ENCODE measurements at places on chromosomes 1 and 21. TPM values are rescaled to one million over a fixed set of nuclear protein-coding genes. Genes with fewer than 3 reads are reported as not detected.

The REN gene
- total RNA-seq, result 0.67 TPM

The C8B gene
- not detected for total RNA-seq

The SRSF4 gene
- total RNA-seq, result 33.0 TPM

The WDR3 gene
- 20.3 TPM for total RNA-seq

The LRIG2 gene
- 4.2 TPM for total RNA-seq

The LCE3D gene
- total RNA-seq, result not detected

The CAPZA1 gene
- total RNA-seq, result 190 TPM

The GABRD gene
- total RNA-seq, result not detected

The MROH7 gene
- not detected for total RNA-seq

The SPAG17 gene
- not detected for total RNA-seq

The TP73 gene
- total RNA-seq, result not detected

The ZSCAN20 gene
- 4.9 TPM for total RNA-seq

The KCNT2 gene
- 1.6 TPM for total RNA-seq

The KCNC4 gene
- total RNA-seq, result 0.34 TPM

The RAB13 gene
- 44.3 TPM for total RNA-seq

The FAM110D gene
- not detected for total RNA-seq

The EFNA4 gene
- 8.3 TPM for total RNA-seq

The HOOK1 gene
- not detected for total RNA-seq

The LACTBL1 gene
- total RNA-seq, result not detected

The FCRLB gene
- total RNA-seq, result 2.1 TPM

The OR2T33 gene
- not detected for total RNA-seq

The LIN28A gene
- total RNA-seq, result not detected

The LCA5L gene
- total RNA-seq, result 0.17 TPM
